Myocyte (in vitro differentiated cells): ENCODE measurements at places on chromosomes 3 and 15. TPM values are rescaled to one million over a fixed set of nuclear protein-coding genes. Genes with fewer than 3 reads are reported as not detected.

PLEKHO2 gene
- total RNA-seq = 21.6 and 23.9 TPM in 2 replicates

APOD gene
- 3.6 and 5.5 TPM in 2 replicates for total RNA-seq

KNG1 gene
- not detected in 2 replicates for total RNA-seq

ARHGEF26 gene
- total RNA-seq = 0.40 and 0.62 TPM in 2 replicates

SPTBN5 gene
- 0.26 and 0.45 TPM in 2 replicates for total RNA-seq
